ENCODE measurements at places on chromosomes 3 and 15. TPM values are rescaled to one million over a fixed set of nuclear protein-coding genes. Genes with fewer than 3 reads are reported as not detected.

- no peak for DNase-seq
These were observed 343.0 kb downstream of the PLOD2 start for GRCh38 chr3:145817870-145818483.

GRCh38 chr3:60594025-60594424 lies 657.2 kb downstream of the FHIT start:
- no peak for DNase-seq

DNA sequence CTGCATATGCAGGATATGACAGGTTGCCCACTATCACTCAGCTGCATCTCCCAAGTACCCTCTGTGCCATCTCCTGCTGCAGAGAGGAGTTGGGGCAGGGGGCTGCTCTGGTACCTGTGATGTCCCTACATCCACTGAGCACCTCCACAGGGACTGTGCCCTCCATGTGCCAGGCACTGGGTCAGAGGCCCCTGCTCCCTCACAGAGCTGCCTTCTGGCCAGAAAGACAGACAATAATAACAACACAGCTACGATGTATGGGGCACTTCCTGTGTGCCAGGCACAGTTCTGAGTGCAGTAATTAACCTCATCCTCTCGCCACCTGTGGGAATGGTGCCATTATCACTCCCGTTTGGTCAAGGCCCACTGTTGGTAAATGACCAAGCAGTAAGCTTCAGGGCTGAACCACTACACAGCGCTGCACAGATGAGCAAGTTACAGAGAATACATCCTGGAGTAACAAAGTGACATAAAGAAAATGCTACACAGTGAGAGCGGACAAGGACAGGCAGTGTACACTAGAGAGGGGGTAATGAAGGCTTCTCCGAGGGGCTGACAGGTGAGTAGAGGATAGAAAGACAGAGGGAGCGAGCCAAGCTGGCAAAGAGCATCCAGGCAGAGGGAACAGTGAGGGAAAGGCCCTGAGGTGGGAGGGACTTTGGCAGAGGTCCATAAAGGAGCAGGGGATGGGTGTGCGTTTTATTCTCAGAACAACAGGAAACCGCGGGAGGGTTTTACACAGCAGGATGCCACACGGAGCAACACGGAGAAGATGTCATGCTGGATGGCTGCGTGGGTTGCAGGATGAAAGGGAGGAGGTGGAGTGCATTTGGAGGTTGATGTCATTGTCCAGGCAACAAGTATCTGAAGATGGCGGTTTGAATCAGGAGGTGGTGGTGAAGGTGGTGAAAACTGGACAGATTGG lies 13.6 kb downstream of the WNT7A start:
- DNase-seq: no peak

DNA sequence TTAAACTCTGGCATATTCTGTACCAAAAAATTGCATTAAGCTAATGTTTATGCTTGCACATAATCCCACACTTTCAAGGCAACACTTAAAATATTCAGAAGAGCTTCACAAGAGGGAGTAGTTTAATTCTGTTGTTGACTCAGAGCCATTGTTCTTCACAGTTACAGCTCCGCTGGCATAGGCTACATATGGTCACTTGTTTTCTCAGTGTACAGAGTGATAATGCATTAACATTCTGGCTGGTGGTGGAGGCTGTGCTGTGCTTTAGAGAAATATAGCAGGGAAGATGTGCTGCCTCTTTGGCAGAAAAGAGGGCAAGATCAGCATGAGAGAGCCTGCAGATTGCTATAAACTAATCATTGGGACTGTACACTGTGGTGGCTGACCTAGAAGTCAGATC lies 13.3 kb downstream of the NLGN1 start:
- no peak for DNase-seq

- no peak for DNase-seq
These were observed 107.8 kb downstream of the ZIC4 start for GRCh38 chr3:147298511-147298982.

DNA sequence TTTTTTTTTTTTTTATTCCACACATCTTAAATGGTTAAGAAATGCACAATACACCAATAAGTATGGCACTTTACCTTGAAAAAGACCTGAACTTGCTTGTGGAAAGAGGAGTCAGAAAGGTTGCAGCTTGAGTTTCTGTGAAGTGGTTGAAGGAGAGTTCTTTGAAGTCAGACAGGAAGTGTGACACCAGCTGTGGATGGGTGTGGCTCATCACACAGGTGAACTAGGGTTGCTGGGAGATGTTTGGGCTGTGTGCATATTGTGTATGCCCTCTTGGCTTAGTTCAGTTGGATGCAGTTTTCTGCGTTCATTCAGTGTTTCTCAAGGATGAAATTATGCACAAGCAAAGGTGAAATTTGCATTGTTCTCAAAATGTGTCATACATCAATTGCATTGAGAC lies 6.3 kb downstream of the AEN start:
- no peak for DNase-seq

GRCh38 chr3:43257850-43258249 lies 28.5 kb upstream of the SNRK start:
- no peak for DNase-seq

GRCh38 chr15:50880651-50881114 lies 27.8 kb upstream of the AP4E1 start:
- DNase-seq: no peak

The KLHL40 gene
- total RNA-seq: not detected

The SCG5 gene
- total RNA-seq: 0.27 TPM

The SLC35G2 gene
- 4.3 TPM for total RNA-seq

The STX19 gene
- total RNA-seq: not detected

The CPNE4 gene
- not detected for total RNA-seq

The COL8A1 gene
- total RNA-seq: 0.20 TPM

The NOX5 gene
- total RNA-seq: 0.09 TPM

The ARL14 gene
- total RNA-seq: 0.17 TPM
